ENCODE measurements at places on chromosomes 3 and 15. TPM values are rescaled to one million over a fixed set of nuclear protein-coding genes. Genes with fewer than 3 reads are reported as not detected.

GRCh38 chr3:24136624-24137310, 191.7 kb downstream of the NR1D2 start:
- no peak for DNase-seq

Gene INSYN1
- total RNA-seq, result 1.5 TPM

GRCh38 chr3:23667536-23668429, 138.0 kb upstream of the UBE2E1 start:
- DNase-seq, result no peak

DNA sequence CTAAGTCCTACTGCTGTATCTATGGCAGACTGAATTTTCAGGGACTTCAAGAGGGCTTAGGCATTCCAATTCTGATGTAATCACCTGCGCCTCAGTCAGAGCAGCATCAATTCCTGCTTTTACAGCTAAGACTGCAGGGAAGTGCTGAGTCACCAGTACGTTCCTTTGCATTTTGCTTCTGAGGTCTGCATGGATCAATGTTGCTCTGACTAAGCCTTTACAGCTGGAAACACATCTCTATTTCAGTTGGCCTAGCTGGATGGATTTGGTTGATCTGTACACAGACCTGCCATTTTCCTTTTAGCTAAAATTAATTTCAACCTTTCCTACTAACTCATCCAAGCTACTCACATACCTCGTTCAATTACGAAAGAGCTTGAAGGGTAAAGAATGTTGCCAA, 51.3 kb downstream of the ETV5 start:
- no peak for DNase-seq
